CD4-positive, alpha-beta T cell treated with Interleukin-2 at 100 ng/mL for 4 hours (primary cell): ENCODE measurements at places on chromosomes 16 and 17.

- no peak for DNase-seq
These were observed 464 bp downstream of the RUNDC3A start for GRCh38 chr17:44308865-44309264.

GRCh38 chr16:57724531-57724930, 11.0 kb upstream of the KATNB1 start:
- no peak for DNase-seq

- peak; percentile 30 for DNase-seq
These were observed 11.1 kb downstream of the COG1 start for GRCh38 chr17:73203788-73204479.

DNA sequence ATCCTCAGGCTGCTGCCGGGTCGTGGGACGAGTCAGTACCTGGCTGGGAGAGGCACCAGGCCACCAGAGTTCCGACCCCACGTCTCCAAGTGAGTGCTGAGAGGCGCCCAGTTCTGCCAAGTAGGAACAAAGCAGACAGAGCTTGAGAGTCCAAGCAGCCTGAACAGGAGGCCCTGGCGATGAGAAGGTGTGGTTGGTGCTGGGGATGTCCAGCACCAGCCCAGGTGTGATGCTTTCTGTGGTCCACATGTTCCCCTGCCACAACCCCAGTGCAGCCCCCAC, 10.8 kb downstream of the TAX1BP3 start:
- DNase-seq: no peak
